CD8-positive, alpha-beta T cell (primary cell): ENCODE measurements at places on chromosomes 1 and 21.

GRCh38 chr1:1136547-1137230, 20.8 kb upstream of the C1orf159 start:
- DNase-seq, result no peak

GRCh38 chr1:95230256-95230655, 3.8 kb upstream of the RWDD3 start:
- no peak for DNase-seq

GRCh38 chr1:60978421-60979357, 103.7 kb upstream of the NFIA start:
- DNase-seq, result peak; percentile 50

GRCh38 chr1:221839782-221840395, 98.0 kb upstream of the DUSP10 start:
- peak; percentile 61 for DNase-seq

DNA sequence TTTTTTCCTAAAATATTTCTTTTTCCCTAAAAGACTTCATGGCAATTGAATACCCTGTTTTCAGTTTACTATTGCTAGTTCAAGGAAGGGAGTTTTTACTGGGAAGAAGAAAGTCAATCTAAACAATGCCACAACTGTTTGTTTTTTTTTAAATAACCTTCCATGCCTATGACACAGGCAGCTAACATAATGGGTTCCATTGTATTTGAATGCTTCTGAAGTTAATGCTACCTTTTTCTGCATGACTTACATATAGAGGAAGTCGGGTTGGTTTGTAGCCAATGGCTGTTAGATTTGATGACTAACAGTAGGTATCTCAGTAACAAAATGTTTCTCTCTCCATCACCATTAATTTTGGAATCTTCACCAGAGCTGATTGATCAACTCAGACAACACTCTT, 134.0 kb downstream of the KIF26B start:
- DNase-seq, result no peak

DNA sequence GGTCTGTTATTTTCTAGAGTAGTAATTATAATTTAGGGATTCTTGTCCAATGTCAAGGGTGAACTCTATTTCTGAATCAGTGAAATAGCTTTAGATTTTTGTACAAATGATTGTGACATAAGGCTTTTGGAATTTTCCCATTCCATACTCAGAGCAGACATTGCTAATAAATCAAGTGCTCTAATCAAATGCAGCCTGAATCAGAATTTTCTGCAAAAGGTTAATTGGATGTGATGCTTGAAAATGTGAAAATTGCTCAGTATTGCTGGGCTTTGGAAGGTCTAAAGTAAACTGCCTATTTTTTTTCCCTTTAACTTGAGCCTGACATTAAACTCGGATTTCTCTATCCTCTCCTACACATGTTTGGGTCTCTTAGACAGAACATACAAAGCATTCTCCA, 23.2 kb downstream of the SGIP1 start:
- no peak for DNase-seq

DNA sequence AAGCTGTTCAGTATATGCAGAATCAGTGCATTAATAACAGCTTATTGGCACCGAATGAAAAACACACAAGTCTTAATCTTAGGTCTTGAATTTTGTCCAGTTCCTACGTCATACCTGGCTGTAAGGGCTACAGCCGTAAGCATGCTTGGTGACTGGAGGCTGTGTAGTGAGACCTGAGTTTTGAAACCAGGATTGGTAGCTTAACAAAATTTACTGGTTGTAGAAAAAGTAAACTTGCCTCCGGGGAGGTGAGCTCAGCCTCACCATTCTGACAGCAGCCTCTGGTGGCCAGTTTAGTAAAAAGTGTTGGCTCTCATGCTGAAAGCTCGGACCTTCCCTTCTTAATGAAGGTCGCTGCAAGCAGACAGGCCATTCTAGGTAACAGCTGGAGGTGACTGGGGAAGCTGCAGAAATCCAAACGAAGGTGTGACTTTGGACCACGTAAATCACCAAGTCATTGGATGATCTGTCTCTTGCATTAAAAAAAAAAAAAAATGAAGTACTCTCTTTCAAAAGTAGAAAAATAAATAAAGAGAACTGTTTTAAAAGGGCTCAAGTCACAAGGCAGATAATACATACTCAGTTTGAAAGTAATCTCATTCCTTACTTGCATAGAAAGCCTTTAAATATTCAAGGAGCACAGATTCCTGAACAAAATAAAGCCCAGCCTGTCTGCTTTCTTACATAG, 48.9 kb downstream of the HLCS start:
- no peak for DNase-seq

DNA sequence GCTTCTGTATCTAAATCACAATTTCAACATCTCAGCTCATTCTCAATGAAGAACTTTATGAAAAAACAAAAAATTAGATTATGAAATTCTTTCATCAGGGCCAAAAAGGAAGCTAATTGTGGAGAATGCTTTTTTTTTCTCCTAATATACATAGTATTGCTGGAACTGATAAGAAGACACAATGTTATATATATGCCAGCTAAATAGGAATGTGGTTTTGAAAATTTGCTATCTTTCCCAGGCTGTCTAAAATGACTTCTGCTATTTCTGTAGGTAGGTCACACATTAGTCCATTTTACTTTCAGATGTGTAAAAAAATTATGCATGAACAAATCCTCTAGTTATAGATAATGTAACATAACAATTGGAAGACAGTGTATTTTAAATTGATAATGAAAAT, 732.9 kb downstream of the RWDD3 start:
- no peak for DNase-seq

- DNase-seq, result no peak
These were observed 14.9 kb upstream of the CD247 start for GRCh38 chr1:167532964-167533824.

GRCh38 chr1:238419209-238419608, 528.5 kb upstream of the ZP4 start:
- no peak for DNase-seq

DNA sequence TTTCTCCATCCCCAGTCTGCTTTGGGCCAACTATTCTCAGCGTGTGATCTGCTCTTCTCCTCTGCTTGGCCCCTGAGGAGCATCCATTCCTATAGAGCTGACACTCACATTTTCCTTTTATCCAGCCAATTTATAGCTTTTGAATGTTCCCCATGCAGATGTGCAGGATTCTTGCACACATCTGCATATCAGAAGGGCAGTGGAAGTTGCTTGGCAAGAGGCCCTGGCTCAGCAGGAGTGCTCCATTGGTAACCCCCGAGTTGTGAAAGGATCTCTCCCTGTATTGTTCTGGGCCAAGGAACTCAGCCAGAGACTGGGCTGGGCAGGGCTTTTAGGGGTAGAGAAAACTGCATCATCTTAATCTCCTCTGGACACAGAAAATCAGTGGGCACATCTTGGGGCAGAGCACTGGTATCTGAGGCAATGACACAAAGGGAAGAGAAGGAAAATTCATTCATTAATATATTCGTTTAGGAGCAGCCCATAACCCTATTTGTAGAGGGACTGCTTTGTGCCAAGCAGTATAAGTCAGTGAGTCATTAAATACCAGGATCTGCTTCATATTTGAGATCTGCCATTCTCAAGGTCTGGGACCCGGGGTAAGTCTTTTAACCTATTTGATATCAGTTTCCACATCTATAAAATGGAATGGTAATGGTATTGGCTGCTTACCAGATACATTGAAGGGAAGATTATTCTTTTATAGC, 31.0 kb upstream of the BEND5 start:
- DNase-seq, result no peak

DNA sequence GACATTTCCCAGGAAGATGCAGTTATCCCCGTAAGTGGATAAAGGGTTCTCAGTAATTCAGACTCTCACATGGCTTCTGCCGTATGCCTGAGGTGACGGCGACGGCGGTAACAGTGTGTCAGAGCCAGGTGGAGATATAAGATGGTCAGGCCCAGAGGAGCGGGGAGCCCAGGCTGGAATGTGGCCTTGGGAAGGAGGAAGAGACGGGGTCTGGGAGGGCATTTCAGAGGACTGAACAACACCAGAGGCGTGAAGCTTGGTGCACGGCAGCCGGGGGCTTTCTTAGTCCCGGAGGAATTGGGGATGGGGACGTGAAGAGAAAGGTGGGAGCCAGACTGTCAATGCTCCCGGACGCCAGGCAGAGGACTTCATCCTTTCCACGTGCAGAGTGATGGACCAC, 1.0 kb downstream of the RER1 start:
- DNase-seq, result no peak

DNA sequence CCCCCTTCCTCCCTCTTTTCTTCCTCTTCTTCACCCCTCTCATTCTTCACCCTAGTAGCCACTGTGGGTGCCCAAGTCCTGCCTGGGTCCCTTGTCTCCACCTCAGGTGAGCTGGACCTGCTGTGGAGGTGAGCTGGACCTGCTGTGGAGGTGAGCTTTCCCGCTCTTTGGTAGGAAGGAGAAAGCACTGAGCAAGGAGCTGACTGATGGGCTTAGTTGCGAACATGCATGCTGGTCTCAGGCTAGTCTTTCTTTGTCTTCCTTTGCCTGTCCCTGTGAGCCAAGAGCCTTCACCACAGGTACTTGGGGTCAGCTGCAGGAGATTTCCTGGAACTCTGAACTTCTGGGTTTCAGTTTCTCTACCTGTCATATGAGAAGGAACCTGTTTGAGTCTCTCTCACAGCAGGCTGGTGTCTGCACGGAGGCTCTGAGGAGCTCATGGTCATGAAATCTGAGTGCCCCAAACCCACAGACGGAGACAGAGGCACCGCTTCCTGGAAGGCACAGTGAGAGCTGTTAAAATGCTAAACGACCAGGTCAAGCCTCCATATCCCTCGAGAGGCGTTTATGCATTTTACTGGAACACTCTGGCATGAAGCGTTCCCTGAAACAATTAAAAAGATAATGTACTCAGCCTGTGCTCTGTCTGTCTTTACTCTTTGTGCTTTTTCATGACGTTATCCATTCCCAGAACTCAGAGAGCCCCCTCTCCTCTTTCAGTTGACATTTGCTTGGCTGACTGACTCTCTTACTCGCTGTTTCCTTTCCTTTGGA, 69.5 kb downstream of the RHOU start:
- no peak for DNase-seq

- DNase-seq, result peak; percentile 48
These were observed 775 bp upstream of the TMEM63A start for GRCh38 chr1:225882694-225883615.

DNA sequence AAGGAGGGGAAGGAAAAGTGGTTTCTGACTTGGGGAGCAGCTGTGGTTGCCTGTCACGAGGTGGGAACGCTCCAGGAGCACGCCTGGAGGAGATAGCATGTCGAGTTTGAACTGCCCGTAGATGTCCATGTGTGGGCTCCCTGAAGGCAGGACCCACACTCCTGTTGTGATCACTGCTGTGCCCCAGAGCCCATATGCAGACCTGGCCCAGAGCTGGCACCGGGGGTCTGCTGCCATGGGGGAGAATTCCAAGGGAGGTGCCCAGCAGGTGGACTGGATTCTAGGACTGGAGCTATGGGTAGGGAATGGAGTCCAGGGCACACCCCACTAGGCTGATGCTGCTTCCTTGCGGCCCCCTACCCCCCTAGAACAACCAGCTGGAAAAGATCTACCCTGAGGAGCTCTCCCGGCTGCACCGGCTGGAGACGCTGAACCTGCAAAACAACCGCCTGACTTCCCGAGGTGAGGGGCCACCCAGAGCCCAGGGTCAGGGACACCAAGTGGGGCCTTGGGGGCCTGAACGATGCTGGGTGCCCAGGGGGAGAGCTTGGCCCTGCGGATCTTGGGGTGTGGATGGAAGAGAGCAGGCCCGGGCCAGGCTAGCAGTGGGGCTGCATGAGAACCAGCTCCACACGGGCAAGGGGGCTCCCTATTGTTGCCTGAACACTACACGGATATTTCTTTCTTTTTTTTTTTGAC, 9.3 kb downstream of the PODN start:
- no peak for DNase-seq

GRCh38 chr1:69569576-69570328, 2.0 kb downstream of the LRRC7 start:
- no peak for DNase-seq

DNA sequence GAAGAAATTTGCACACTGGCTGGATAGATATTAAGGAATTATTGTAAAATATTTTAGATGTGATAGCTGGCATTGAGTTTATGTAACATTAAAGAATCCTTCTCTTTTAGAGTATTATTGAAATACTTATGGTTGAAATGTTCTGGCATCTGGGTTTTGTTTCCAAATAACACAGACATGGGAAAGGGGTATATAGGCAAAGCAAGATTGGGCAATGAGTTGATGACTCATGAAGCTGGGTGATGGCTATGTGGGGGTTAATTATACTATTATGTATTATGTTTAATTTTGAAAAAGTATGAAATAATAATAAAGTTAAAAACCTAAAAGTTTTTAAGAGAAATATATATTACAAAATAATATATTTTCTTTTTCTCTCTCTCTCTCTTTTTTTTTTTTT, 12.5 kb upstream of the PTPN14 start:
- DNase-seq, result no peak

- DNase-seq, result no peak
These were observed 9.7 kb downstream of the SELE start for GRCh38 chr1:169724168-169724567.

- DNase-seq, result no peak
These were observed 33.5 kb downstream of the PCAT6 start for GRCh38 chr1:202844259-202844658.

DNA sequence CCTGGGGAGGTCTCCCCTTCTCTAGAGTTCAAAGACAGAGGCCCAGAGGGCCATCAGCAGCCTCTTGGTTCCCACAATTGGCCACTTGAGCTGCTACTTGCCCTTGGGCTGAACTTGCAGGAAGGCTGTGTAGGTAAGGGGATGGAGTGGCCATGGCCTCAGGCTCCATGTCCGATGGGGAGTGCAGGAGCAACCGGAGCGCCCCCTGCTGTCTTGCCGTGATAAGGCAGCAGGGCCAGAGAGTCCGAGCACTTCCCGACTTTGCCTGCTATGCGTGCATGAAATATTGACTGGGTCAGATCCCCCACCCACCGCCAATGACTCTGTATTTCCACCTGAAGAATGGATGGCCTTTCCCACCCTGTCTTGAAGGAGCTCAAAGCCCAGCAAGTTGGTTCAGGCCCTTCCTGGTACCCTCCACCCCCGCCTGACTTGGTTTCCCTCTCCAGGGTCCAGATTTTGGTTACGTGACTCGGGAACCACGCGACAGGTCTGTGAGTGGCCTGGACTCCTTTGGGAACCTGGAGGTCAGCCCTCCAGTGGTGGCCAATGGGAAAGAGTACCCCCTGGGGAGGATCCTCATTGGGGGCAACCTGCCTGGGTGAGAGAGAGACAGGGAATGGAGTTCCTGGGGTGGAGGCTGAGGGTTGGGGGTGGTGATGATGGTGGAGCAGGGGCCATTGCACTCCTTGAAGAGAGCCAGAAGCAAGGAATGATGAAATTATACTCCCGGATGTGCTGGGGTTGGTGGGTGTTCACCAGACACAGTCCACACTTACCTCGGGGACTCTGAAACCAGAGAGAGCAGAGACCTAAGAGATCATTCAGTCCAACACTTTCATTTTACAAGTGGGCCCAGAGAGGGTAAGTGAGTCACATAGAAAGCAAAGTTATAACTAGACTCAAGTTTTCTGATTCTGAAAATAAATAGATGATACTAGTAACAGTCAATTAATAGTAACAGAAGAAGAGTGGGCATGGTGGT, 25.6 kb downstream of the PADI3 start:
- peak; percentile 12 for DNase-seq

GRCh38 chr1:77900687-77901293, 12.4 kb downstream of the NEXN start:
- no peak for DNase-seq

- no peak for DNase-seq
These were observed 57.0 kb downstream of the SPATA46 start for GRCh38 chr1:162319493-162320175.

- DNase-seq, result no peak
These were observed 131.3 kb downstream of the ZP4 start for GRCh38 chr1:237759377-237759776.
